ENCODE measurements at places on chromosomes 6 and 20.

- DNase-seq: no peak
These were observed 530.1 kb upstream of the NOX3 start for GRCh38 chr6:155985660-155986138.

DNA sequence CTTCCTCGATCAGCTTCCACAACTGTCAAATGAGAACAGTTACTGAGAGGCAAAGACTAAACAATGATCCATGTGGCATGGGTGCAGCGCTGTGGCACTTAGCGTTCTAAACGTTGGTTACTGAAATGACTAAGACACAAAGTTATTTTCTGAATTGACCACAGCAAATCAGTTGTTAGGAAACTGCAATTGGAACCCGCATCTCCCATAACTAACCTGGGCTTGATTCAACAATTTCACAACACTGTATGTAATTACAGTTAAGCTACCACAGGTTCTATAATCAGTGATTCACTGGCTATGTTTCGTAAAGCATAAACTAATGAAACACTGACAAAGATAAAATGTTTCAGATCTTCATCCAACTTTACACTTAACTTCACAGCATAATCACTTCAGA, 12.5 kb downstream of the WDR27 start:
- no peak for DNase-seq

DNA sequence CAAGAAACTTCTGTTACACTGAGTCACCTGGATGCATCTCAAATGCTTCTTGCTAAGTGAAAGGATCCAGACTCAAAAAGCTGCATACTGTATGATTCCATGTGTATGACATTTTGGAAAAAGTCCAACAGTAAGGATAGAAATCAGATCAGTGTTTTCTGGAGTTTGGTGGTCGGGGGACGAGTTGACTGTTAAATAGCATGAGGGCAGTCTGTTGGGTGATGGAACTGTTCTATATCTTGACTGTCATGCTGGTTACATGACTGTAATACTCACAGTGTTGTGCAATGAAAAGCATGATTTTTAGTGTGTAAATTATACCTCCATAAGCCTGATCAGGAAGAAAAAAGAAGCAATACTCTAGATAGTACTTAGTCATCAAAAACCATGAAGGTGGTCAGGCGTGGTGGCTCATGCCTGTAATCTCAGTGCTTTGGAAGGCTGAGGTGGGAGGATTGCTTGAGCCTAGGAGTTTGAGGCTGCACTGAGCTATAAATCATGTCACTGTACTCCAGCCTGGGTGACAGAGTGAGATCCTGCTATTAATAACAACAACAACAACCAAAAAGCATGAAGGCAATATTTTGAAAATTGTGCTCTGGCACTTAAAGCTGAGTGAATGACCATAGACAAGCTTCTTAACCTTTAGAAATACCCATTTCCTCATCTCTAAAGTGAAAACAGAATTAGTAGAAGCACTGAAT, 30.5 kb upstream of the SASH1 start:
- no peak for DNase-seq

- no peak for DNase-seq
These were observed 654.0 kb downstream of the QKI start for GRCh38 chr6:164068527-164068926.

DNA sequence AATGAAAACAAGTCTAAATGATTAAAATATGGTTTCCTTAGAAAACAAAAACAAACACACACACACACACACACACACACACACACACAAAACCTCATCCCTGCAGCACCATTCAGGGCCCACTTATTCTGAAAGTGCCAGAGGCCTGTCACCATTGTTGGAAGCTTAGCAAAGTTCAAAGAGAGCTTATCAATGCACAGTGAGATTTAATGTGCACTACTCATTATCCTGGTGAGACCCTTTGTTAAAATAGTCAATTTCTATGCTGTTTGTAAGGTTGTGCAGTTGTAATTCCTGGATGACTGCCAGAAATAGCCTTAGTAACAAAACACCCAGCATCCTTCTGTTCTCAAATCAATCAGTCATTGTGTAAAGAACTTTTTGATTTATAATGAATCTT, 482.9 kb downstream of the GRIK2 start:
- no peak for DNase-seq

- DNase-seq: no peak
These were observed 48.4 kb upstream of the NCOA3 start for GRCh38 chr20:47453167-47453782.

GRCh38 chr6:111825439-111826086, 47.7 kb downstream of the FYN start:
- no peak for DNase-seq

- no peak for DNase-seq
These were observed 387.7 kb upstream of the SASH1 start for GRCh38 chr6:147954938-147955337.

- DNase-seq: no peak
These were observed 266.8 kb downstream of the ZFAND3 start for GRCh38 chr6:38086346-38086745.

- no peak for DNase-seq
These were observed 81.2 kb downstream of the ASXL1 start for GRCh38 chr20:32439132-32439829.

- no peak for DNase-seq
These were observed 2.7 kb downstream of the PAQR8 start for GRCh38 chr6:52364480-52365166.

- no peak for DNase-seq
These were observed 4.0 kb upstream of the GRM4 start for GRCh38 chr6:34149831-34150400.

DNA sequence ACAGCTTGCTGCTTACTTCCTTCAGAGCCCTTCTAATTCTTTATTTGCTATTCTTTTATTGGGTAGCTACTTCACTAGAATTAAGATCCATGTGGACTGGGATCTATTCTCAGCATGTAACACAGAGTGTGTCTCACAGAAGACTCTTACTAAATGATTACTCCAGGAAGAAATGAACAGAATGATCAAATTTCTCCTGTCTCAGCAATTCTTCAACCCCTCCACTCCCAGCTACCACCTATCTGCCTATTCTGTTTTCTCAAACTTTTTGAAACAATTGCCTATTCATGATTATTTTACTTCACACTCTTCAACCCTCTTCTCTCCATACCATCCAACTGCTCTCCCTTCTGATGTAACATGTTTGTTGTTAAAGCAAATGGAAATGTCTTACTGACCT, 132.6 kb downstream of the BTBD9 start:
- DNase-seq: no peak

GRCh38 chr6:6870921-6871320, 236.8 kb upstream of the RREB1 start:
- no peak for DNase-seq

- no peak for DNase-seq
These were observed 114.0 kb upstream of the FOXA2 start for GRCh38 chr20:22698259-22698842.

DNA sequence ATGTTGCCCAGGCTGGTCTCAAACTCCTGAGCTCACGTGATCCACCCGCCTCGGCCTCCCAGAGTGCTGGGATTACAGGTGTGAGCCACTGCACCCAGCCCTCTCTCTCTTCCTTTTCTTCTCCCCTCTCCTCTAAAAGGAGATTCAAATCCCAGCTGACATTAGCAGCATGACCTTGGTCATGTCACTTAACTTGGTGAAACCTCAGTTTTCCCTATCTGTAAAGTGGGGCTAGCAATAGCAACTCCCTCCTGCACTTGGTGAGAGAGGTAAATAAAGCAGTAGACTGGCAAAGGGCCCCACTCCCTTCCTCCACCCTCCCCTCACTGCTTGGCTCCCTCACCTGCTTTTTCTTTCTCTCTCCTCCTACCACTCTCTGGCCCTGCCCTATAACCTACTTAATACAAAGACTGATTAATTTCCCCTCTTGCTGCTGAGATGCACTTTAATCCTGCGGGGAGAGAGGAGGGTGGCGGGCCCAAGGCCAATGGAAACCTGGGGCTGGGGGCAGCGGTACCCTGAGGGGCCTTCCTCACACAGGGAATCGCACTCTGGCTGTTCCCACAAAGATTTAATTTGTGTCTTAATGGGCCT, 54.2 kb upstream of the ZFAND3 start:
- no peak for DNase-seq

- no peak for DNase-seq
These were observed 42.0 kb upstream of the OLIG3 start for GRCh38 chr6:137536104-137536773.

GRCh38 chr6:37741757-37742400, 44.2 kb upstream of the MDGA1 start:
- no peak for DNase-seq

- DNase-seq: no peak
These were observed 162.0 kb upstream of the STMND1 start for GRCh38 chr6:16939839-16940238.

GRCh38 chr6:39790772-39791171, 1.4 kb upstream of the DAAM2 start:
- DNase-seq: no peak

GRCh38 chr6:147204060-147204785, at the start of gene STXBP5:
Gene STXBP5 (plus strand): TSS chr6:147204417. CDS start chr6:147204533, 116 bp downstream.
- DNase-seq: peak; percentile 27

DNA sequence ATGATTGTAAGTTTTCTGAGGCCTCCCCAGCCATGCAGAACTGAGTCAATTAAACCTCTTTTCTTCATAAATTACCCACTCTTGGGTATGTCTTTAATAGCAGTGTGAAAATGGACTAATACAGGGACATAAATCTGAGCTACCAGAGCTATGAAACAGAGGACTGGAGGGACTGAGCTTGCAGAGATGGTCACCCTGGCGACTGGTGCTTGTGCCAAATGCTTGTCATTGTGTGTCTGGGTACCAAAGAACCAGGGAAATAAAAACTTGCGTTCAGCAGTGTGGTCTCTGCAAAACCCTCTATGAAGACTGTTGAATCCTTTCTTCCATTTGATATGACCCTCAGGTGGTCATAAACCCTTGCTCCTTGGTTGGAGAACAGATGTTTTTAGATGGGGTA, 105.1 kb upstream of the PRL start:
- DNase-seq: no peak

DNA sequence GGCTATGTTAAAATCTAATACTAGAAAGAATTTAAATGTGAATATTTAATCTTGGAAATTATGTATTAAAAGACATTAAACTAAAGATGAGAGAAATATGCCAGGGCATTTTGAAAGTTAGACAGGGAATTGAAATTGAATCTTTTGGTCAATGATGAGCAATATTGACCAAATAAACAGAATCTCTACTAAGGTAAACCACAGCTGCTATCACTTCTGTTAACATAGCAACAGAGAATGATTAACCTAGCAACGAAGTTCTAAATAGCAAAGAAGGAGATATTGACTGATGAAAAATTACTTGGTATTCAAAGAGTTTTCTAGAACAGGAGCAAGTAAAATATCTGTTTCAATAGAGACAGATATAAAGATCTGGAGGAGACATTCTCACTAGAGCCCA, 45.2 kb upstream of the RSPO3 start:
- DNase-seq: no peak

DNA sequence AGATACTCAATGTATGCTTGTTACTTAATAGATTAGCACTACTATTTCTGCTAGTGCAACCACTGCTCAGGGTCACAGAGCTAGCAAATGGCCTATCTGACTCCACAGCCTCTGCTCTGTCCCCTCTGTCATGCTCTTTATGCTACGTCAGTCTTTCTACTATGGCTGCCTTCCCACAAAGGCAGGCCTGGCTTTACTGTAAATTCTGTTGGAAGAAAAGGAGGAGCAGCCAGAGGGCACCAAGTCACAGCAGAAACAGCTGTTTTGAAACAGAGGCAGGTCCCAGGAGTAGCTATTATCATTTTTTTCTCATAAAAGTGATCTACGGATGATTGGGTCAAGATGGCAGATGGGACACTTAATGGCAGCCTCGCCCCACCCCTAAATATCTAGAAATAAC, 10.0 kb upstream of the ELMO2 start:
- DNase-seq: no peak

- no peak for DNase-seq
These were observed 34.4 kb downstream of the TENT5A start for GRCh38 chr6:81718126-81718525.

- DNase-seq: no peak
These were observed 29.9 kb upstream of the ADIG start for GRCh38 chr20:38551056-38551626.

GRCh38 chr20:36260316-36260715, 24.0 kb downstream of the AAR2 start:
- DNase-seq: no peak

DNA sequence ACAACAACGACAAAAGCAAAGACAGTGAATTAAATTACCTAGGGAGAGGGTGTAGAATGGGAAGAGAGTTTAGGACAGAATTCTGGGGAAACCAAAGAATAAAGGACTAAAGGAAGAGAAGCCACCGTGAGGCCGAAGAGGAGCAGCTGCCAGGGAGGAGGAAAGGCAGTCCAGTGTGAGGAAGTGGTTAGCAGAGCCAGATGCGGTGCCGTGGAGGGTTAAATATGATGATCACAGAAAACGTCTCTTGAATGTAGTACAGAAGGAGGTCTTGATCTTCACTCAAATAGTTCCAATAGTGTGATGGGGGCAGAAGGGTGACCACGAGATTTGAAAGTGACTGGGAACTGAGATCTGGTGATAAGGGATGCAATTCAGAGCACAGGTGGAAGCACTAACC, 67.7 kb downstream of the TMEM244 start:
- no peak for DNase-seq

DNA sequence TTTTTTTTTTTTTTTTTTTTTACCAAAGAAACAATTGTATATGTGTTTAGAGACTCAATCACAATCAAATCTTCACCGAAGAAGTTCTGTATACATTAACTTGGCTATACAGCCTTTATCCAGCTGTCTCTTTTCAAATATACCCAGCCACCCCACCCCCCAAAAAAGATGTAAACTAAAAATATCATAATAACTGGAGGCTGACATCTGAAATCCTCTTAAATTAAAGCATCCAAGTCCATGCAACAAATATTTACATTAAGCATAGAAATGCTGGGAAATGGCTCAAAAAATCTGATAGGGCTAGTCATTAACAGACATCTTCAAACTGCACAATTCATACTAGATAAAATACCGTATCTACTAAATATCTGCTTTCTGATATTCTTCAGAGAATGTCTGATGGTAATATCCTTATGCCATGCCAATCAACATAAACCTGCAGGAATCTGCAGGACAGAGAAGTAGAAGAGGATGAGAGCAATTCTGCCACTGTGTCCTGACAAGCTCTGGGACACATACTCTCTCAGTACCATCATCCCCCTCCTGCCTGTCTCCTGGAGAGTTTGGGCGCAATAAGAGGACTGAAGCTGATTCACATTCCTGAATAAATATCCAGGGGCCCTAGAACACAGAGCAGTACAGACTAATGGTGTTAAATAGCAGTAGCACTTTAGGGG, 152.4 kb downstream of the KIF6 start:
- no peak for DNase-seq

DNA sequence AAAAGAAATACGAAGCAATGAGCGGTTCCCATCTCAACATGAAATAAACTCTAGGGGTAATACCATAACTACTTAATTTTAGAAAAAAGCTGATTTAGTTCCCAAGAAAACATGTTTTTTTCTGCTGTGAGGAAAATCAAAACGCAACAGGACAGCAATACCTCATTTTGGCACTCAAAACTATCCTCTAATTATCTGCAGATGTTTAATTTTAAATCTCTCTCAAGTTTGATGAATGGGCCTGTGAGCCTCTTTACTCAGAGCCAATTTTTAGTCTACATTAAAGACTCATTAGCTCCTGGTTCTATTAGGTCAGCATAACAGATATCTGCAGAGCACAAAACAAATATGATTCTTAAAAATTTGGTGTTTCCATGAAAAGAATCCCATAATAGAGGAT, 28.1 kb downstream of the RNF24 start:
- DNase-seq: no peak

GRCh38 chr6:70398783-70399728, 14.3 kb upstream of the FAM135A start:
- DNase-seq: no peak

All from stimulated activated CD8-positive, alpha-beta memory T cell treated with anti-CD3 and anti-CD28 coated beads, Interleukin-12 subunit alpha, Interleukin-12 subunit beta, amount 100 ng/mL, for 4 hours (primary cell).